ENCODE measurements at places on chromosomes 16 and 17.

DNA sequence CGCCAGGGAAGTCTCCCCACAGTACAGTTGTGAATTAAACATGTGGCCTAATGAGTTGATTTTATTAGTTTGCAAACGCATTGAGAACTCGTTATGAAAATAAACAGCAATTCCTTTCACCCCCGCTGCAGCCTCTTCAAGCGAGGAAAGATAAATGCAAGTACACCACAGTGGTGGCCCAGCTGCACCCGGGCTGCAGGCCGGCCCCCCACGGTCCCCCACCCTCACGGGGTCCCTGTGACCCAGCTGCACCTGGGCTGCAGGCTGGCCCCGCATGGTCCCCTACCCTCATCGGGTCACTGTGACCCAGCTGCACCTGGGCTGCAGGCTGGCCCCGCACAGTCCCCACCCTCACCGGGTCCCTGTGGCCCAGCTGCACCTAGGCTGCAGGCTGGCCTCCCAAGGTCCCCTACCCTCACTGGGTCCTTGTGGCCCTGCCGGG lies 32.2 kb downstream of the SDK2 start:
- DNase-seq: no peak

DNA sequence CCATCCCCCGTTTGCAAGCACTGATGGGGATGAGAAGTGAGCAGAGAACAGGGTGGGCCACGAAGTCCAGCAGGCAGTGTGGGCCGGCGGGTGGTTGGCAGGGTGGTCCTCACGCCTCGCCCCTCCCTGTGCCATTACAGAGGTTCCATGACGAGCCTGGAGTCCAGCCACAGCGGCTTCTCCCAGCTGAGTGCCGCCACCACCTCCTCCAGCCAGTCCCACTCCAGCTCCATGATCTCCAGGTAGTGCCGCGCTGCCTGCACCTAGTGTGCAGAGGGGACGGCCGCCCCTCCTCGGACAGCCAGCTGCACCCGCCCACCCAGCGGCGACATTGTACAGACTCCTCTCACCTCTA lies 73.0 kb downstream of the SEC14L1 start:
- no peak for DNase-seq

GRCh38 chr17:58302171-58302918 lies 21.6 kb upstream of the MPO start:
- no peak for DNase-seq

DNA sequence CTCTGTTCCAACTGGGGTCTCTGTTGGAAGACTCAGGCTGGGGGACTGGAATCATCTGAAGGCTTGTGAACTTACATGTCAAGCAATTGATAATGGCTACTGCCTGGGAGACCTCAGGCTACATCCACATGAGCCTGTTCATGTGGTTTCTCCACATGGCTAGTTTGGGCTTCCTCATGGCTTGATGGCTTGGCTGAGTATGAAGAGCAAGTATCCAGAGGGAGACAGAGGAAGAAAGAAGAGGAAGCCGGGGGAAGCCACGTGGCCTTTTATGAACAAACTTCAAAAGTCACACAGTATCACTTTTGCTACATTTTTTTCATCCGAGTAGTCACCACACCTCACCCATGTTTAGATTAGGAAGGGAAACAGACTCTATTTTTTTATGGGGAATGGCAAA lies 158.9 kb downstream of the TRIM37 start:
- no peak for DNase-seq

- DNase-seq: no peak
Observed at GRCh38 chr16:27737513-27737912, 187.6 kb downstream of the KATNIP start.

DNA sequence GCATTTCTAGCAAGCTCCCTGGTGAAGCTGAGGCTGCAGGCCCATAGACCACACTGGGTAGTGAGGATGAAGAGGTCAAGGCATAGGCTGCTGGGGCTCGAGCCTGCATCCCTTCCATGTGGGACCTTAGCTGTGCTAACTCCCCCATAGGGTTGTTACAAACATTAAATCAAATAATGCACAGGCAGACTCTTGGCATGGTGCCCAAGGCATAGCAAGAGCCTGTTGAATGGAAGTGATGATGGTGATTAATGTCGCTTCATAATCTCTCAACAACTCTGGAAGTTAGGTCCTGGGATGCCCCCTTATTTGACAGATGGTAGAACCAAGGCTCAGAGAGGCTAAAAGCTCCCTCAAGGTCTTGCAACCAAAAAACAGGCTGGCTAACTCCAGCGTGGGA lies 283.9 kb upstream of the EEF2KMT start:
- no peak for DNase-seq

DNA sequence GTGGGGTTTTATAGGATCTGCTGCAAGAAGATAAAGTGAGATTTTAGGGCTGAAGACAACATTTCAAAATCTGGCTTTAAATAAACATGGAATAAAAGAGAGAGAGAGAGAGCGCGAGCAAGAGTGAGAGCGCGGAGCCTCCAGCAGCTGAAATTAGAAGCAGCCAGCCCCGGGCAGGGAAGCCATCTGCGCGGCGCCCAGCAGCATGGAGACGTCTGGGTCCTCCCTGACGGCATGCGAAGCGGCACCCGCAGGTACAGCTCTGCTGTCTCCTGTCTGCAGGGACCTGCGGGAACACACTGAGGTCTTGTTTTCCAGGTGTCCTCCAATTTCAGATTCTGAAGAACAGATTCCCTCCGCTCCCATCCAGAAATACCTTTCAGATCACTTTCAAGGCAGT lies 7.9 kb upstream of the BAIAP2 start:
- DNase-seq: no peak

Data from stimulated activated naive B cell treated with anti-CD40 and anti-IgM and Interleukin-4, amounts not matched to agents 10 μg/mL and 1 μg/mL and 100 μg/mL, for 72 hours (primary cell).